ENCODE measurements at places on chromosomes 16 and 17.

GRCh38 chr17:30780343-30780742 lies 44.1 kb downstream of the CRLF3 start:
- no peak for DNase-seq

- DNase-seq, result peak; percentile 73
Observed at GRCh38 chr16:86975445-86975844, 341.7 kb downstream of the C16orf95 start.

- no peak for DNase-seq
Observed at GRCh38 chr16:615122-615521, 15.7 kb upstream of the WFIKKN1 start.

GRCh38 chr16:497258-497657 lies 30.3 kb upstream of the CAPN15 start:
- DNase-seq, result no peak

DNA sequence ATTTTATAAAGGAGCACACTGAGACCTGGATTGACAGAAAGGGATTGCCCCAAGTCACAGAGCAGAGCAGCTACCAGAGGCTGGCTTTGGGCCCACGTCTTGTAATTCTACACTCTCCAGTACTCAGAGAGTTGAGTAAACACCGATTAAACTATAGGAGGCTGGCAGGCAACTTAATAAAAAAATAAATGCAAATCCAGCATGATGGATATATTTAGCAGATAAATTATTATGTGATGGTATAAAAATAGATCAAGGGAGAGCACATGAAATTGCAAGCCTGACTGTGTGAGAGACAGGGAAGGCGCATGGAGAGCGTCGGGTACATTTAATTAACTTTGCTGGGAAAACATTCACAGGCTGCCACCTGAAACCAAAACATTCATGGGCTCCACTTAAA lies 87.7 kb upstream of the CCL2 start:
- DNase-seq, result no peak

DNA sequence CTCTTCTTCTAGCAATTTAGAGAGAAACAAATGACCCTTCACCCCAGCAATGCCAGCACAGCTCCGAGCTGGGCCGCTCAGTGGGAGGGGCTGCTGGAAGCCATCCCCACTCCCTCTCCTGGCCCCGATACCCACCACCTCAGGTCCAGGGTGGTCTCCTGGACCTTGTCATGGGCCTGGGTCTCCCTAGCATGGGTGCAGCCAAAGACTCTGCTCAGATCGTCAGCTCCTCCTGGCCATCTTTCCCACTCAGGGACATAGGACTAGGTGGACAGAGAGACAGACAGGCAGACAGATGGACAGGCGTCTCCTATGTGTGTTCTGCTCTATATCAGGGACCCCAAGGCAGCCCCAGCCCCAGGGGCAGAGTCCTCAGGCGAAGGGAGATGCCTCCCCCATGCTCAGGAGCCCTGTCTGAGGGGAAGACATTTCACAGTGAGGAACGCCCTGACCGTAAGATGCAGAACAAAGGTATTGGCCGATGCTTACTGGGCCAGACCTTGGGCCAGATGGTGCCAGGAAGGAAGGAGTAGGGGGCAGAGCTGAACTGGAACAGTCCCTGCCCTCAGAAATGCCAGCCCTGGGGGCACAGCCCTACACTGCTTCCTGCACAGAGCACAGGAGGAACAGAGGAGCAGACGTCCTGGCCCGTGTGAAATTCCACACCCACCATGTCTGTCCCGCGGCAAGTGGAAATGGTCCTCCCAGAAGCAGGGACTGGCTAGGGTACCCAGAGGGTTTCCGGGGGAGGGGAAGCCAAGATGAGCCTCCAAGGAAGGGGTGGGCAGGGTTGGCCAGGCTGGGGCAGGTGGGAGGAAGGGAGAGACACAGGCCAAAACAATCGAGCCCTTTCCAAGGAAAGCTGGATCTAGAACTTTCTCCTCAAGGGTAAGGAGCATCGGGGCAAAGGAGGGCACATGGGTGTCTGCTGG lies 13.0 kb downstream of the PITPNM3 start:
- DNase-seq, result no peak
